Stimulated activated CD8-positive, alpha-beta memory T cell treated with anti-CD3 and anti-CD28 coated beads, Interleukin-7, amount 100 ng/mL, for 4 hours (primary cell): ENCODE measurements at places on chromosomes 4 and X.

DNA sequence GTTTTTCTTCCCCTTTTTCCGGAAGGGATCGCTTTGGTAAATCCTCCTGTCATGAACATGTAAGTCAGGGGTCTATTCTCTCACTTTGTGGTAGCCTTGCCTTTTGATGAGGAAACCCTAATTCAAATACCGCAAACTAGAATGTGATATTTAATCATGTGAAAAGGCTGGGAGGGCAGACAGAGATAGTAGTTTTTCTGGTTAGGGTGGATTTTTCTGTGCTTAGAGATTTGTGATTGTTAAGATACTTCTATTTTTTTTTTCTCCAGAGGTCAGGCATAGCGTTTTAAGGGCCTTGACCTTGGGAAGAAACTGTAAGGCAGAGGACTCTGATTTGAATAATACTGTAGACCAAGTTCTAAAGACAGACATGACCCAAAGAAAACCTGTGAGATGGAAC is 41.8 kb upstream of the PACRGL start:
- no peak for DNase-seq

GRCh38 chrX:69093960-69094871 is 71.0 kb downstream of the PJA1 start:
- DNase-seq: no peak

GRCh38 chrX:56498756-56499155 is 64.7 kb upstream of the UBQLN2 start:
- no peak for DNase-seq

DNA sequence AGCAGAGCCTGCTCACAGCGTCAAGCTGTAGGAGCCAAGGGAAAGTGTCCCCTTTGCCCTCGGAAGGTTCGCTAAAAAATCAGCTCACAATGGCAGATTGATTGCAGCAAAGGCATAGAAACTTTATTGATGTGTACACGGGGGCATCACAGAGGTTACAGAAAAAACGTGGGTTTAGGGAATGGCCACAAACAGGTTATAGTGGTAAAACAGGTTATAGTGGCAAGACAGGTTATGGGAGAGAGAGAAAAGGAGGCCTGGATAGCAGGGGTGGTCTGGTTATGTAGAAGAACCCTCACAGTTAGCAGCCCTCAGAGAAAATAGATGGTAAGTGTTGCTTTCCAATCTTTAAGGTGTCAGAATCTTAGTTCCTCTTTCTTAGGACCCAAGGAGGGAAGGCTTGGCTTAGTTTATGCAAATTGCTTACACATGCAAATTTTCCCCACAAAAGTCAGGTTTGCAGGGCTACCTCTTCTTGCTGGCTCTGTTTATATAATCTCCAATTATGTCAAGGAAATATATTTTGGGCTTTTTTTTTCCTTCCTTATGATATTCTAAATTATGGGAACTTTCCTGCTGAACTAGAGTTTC is 113.7 kb downstream of the BMP15 start:
- no peak for DNase-seq

GRCh38 chr4:173264684-173265185 is 69.4 kb downstream of the HMGB2 start:
- DNase-seq: no peak

- no peak for DNase-seq
These were observed 37.1 kb downstream of the RWDD4 start for GRCh38 chr4:183621875-183622274.

GRCh38 chr4:31803526-31804195 is 1083.5 kb downstream of the PCDH7 start:
- no peak for DNase-seq

GRCh38 chr4:89137695-89138094 is 26.4 kb downstream of the TIGD2 start:
- DNase-seq: no peak

- no peak for DNase-seq
These were observed 133.7 kb upstream of the CPXCR1 start for GRCh38 chrX:88613338-88613737.

- DNase-seq: no peak
These were observed 64.9 kb upstream of the SCOC start for GRCh38 chr4:140308366-140309123.

GRCh38 chr4:174626342-174627008 is 104.2 kb upstream of the HPGD start:
- no peak for DNase-seq

- DNase-seq: no peak
These were observed 4.3 kb upstream of the SLC26A1 start for GRCh38 chr4:997375-998071.

DNA sequence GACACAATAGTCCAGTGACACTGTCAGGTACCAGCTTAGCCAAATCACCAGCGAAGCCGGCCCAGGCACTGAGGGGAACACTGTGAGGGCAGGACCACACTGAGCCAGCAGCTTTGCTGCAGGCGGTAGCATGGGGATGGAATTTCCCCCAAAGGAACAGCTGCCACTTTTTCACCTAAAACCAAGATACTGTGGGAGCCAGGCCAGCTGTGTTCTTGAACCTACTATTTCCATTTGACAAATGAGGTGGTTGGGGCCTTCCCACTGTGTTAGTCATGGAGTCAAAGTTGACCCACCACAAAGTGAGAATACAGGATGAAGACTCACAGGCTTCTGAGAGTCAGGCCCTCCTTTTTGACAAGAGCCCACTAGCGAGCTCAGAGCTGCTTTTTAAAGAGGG is 70.7 kb upstream of the SH3RF1 start:
- no peak for DNase-seq

DNA sequence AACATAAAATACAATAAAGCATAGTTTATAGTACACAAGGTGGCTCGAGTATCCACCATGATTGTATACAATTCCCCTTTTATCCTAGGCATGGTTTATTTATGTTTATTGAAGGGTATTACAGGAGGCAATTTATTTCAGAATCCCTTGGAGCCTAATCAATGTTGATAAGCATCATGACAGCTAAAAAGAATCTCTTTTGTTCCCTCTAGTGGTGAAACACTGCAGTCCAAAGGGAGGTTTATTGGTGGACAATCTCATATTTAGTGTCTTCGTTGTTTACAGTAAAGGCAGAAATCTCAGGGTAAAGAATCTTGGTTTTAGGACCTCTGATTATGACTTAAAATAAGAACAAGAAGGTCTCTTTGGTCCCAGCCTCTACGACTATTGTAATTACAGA is 1712.5 kb downstream of the C4orf33 start:
- no peak for DNase-seq

- no peak for DNase-seq
These were observed 21.5 kb upstream of the NPY2R start for GRCh38 chr4:155186972-155187371.
